ENCODE measurements at places on chromosomes 2 and 18.
A peak's percentile ranks its signal among the peaks of the same experiment; 100 is the strongest.

DNA sequence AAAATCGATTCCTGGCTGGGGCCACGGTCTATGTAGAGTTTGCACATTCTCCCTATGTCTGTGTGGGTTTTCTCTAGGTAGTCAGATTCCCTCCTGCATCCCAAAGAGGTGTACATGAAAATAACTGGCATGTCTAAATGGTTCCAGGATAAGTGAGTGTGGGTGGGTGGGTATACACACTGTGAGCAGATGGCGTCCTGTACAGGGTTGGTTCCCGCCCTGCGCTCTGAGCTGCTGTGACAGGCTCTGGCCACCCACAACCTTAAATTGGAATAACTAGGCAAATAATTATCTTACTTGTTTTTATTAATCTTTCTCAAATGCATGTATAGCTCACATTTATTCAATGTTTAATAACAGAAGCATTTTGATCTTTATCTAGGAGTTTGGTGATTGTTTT is 16.3 kb downstream of the THOC1 start:
- no peak for DNase-seq

DNA sequence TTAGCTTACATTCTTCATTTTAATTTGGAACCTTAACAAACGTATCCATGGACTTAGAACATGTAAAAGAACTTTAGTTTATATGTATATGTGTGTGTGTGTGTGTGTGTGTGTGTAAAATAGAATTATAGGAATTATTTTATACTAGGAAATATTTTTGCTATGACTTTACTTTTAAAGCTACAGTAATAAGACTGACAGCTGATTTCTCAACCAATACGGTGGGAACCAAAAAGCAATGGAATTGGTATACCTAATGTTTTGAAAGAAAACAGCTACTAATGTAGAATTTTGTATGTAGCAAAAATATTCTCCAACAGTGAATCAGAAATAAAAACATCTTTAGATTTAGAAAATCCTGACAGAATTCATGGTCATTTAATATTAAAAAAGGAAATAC is 146.5 kb upstream of the ARL4C start:
- DNase-seq: no peak

GRCh38 chr18:76203552-76203951 is 291.5 kb downstream of the ZNF516 start:
- no peak for DNase-seq

DNA sequence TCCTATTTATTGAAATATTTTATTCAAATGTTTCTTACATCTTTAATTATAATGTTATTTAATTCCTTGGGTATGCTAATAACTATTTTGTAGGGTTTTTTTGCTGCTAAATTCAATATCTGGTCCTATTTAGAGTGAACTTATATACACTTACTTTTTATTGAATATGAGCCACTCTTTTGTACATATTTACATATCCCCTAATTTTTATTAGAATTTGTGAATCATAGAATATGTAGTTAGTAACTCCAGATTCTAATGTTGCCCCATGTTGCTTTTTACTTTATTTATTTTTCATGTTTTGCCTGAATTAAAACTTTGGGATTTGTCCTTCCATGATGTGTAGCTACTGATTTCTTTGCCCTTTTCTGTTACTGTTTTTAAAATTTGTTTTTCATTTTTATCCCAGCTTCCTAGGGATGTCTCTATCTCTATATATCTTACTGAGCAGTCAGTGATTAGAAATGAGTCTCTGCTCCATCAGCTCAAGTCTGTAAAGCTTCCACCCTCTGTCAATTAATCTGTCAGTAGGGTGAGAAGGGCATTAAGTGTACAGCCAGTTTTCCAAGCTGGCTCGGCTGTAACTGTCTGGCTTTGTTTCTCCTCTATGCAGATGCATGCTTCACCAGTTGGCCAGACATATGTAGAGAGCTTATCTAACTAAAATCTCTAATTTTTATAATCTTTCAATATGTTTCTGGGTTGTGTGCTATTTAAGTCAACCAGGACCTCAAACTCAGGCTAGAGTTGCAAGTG is 256.9 kb downstream of the CDH19 start:
- DNase-seq: no peak

GRCh38 chr2:18178736-18179349 is 300.4 kb downstream of the KCNS3 start:
- peak; percentile 6 for DNase-seq

DNA sequence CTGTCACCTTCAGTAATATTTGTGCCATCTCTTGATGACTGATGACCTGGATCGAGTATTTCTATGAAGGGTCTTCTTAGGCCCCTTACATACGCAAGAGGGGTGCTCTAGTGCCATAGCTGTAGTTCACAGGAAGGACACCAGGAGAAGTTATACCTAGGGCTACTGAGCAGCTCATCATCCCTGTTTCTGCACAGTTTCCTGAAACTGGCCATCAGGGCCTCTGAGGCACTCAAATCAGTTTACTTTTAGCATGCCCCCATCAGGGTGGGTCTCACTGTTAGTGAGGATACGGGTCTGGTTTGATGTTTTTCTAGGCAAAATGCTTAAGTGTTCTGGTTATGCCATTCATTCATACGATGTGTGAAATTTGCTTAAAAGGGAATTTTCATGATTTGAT is 20.0 kb upstream of the FBLN7 start:
- DNase-seq: no peak

DNA sequence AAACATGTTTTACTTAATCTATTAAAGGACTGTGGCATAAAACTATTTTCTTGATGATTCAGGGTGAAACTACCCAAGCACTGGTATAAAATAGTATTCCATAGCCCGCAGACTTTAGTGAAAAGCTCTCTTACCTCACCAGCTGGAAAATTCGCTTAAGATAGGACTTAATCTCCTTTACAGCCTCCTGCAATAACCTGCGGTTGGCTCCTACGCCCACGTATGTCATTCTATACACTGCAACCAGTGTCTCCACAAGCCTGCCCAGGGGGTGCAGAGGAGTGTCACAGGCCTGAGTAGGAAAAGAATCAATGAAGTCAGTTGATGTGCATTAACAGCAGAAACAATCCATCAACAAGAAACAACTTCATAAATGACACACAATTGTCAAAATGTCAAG is 11.3 kb upstream of the MPP4 start:
- no peak for DNase-seq

GRCh38 chr2:42252464-42252863 is 83.3 kb downstream of the EML4 start:
- DNase-seq: no peak

GRCh38 chr2:83594241-83595120 is 864.6 kb downstream of the SUCLG1 start:
- DNase-seq: no peak

DNA sequence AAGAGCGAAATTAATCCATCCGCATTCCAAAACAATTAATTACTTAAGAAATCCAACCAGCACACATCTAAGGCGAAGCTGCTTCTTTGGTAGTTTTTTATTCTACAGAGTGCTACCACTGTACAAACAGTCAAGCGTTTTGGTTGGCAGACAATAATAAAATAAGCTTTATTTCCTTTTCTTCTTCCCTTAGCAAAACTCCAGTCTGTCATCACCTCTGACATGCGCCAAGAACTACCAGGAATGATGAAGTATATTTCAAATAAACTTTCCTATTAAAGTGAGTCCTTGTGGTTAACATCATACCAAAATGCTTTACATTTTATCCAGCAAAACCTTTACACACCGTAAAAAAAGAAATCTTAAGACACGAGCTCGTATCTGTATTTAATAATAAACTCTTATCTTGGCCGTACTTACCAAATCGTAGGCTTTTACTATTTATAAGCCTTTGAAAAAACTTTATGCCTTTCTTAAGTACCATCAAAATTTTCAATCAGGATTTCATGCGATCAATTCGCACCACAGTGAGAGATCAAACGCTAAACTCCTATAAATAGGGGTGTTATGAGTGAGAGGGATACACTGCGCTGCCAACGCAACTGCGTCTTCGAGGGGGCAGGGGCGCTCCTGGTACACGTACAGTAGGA is 1.3 kb downstream of the ATL2 start:
- no peak for DNase-seq

GRCh38 chr2:68000170-68000825 is 62.5 kb downstream of the C1D start:
- DNase-seq: no peak

GRCh38 chr2:74566076-74566753 is 11.7 kb downstream of the DOK1 start:
- DNase-seq: no peak

- no peak for DNase-seq
These were observed 11.0 kb downstream of the NFATC1 start for GRCh38 chr18:79406708-79407107.

DNA sequence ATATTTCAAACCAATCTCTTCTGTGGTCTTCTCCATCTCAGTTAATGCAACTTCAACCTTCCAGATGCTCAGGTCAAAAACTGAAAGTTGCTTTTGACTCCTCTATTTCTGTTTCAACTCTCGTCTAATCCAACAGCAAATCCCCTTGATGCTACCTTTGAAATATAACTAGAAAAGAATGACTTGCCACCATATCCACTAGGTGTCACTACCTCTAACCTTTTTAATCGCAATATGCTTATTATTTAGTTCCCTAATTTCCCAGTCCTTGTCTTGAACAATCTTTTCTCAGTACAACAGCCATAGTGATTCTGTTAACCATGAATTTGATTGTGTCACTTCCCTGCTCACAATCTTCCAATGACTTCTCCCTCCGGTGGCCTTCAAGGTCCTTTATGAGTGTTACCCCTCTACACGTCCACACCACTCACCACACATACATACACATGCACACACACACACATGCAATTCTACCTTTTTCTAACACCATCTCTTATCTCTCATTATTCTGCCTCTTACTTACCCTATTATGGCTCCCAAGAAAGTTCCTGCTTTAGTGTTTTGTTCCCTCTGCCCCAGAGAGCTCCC is 245.5 kb upstream of the KCNJ3 start:
- DNase-seq: no peak

DNA sequence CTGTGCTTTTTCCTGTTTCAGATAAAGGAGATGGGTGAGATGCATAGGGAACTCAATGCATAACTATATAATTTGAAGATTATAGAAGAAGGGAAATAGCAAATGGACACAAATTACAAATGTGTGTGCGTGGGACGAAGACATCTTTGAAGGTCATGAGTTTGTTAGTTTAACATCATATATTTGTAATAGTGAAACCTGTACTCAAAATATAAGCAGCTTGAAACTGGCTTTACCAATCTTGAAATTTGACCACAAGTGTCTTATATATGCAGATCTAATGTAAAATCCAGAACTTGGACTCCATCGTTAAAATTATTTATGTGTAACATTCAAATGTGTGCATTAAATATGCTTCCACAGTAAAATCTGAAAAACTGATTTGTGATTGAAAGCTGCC is 16.4 kb upstream of the MSH2 start:
- DNase-seq: no peak
